ENCODE measurements at places on chromosomes 11 and 22.
A peak's percentile ranks its signal among the peaks of the same experiment; 100 is the strongest.

- DNase-seq = no peak
These were observed 503.2 kb upstream of the B3GAT1 start for GRCh38 chr11:134915212-134915611.

GRCh38 chr11:14644226-14645014 lies 816 bp downstream of the PDE3B start:
- DNase-seq = peak; percentile 16

DNA sequence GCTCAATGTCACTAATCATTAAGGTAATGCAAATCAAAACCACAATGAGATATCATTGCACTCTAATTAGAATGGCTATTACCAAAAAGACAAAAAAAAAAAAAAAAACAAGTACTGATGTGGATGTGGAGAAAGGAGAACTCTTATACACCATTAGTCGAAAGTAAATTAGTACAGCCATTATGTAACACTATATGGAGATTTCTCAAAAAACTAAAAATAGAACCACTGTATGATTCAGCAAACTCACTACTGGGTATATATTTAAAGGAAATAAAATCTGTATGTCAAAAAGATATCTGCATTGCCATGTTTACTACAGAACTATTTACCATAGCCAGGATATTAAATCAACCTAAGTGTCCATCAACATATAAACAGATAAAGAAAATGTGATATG lies 265.4 kb upstream of the ARHGAP20 start:
- no peak for DNase-seq

DNA sequence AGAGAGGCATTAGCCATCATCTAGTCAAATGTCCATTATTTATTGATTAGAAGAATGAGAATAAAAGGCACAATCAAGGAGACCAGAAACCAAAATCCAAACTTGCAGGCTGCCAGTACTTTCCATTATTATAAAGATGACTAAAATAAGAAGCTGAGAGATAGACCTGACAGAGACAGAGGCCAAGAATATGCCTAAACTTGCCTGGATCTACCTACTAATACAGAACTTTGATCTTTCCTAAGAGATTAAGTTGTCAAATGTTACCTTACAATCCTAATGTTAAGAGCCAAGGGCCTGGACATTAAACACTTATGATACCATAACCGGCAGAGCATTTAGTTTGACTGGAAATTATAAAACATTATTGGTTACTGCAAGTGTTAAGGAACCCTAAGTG lies 6.2 kb downstream of the LGR4 start:
- DNase-seq = no peak

GRCh38 chr11:2719831-2720590 lies 20.2 kb upstream of the KCNQ1OT1 start:
- DNase-seq = no peak

DNA sequence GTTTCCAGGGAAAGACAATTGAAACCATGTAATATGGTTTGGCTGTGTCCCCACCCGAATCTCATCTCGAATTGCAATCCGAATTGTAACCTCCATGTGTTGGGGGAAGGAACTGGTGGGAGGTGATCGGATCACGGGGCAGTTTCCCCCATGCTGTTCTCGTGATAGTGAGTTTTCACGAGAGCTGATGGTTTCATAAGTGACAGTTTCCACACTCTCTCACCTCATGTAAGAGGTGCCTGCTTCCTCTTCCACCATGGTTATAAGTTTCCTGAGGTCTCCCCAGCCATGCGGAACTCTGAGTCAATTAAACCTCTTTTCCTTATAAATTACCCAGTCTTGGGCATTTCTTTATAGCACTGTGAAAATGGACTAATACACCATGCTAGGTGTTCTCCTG lies 148.3 kb upstream of the CADM1 start:
- no peak for DNase-seq

- no peak for DNase-seq
These were observed 5.6 kb downstream of the MS4A10 start for GRCh38 chr11:60790726-60791125.

- no peak for DNase-seq
These were observed 8.8 kb upstream of the SEC14L4 start for GRCh38 chr22:30514252-30514651.

DNA sequence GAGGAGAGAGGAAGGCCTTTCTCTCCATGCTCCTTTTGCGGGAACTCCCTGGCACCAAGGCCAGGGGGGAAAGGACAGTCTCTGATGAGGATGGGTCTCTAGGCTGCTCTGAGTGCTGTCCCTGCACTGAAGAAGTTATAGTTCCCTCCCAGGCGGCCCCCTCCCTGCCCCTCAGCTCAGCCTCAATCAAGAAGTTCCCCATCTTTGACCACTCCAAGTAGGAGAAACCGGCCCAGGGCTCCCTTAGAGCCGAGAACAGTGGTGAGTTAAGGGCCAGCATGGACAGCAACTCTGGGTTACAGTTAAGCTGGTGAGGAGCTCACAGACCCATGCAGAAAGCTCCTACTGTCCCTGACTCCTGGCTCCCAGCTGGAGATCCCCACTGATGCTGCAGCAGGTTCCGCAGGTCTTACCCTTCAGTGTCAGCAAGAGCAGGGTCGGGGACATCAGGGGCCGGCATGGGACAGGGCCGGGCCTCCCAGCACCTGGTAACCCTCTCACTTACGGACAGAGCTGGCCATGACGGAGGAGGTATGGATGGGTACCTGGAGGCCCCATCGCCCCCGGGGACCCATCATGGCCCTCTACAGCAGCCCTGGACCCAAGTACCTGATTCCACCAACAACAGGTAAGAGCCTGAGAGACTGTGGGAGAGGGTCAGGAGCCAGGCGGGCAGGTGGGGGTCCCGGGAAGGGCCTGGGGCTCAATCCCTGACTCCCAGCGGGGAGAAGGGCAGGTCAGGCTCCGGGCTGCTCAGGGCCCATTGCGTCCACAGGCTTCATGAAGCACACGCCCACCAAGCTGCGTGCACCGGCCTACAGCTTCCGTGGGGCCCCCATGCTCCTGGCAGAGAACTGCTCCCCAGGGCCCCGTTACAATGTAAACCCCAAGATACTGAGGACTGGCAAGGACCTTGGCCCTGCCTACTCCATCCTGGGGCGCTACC lies 4.2 kb downstream of the SCGB1C1 start:
- no peak for DNase-seq

GRCh38 chr22:39092111-39092862 lies 4.8 kb upstream of the APOBEC3H start:
- no peak for DNase-seq

- DNase-seq = no peak
These were observed 99.4 kb downstream of the ETS1 start for GRCh38 chr11:128487978-128488377.

DNA sequence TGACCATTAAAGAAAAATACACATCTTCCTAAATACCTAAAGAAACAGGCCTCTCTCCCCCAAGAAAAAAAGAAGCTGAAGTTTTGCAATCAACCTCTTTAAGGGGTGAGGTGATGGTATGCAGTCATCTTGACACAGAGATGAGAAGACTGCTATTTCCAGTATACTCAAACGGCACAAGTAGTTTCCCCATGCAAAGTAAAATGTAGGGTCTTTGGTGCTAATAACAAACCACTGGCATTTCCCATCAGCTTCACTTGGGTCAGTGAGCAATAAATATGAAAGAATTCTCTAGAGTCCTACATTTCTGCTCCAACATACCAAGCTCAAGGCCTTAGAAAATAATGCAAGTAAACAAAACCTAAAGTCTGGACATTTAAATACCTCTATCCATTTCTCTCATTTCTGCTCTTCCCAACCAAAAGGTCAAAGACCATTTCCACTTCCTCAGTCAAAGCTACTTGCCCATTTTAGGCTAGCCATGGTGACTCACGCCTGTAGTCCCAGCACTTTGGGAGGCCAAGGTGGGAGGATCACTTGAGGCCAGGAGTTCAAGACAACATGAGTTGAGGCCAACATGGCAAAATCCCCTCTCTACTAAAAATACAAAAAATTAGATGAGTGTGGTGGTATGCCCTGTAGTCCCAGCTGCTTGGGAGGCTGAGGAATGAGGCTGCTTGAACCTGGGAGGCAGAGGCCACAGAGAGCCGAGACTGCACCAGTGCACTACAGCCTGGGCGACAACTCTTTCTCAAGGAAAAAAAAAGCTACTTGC lies 39.5 kb upstream of the CHRNA10 start:
- no peak for DNase-seq

All from putamen (tissue), 1 donor.